ENCODE measurements at places on chromosomes 1 and 21. TPM values are rescaled to one million over a fixed set of nuclear protein-coding genes. Genes with fewer than 3 reads are reported as not detected.

- H3K4me3 ChIP-seq = no peak overlapping the region
- peaks cover 41% of the 10 kb centered on the region for H3K4me1 ChIP-seq
- no peaks in the 10 kb centered on the region for H3K27me3 ChIP-seq
Observed at GRCh38 chr1:81666586-81666985, 134.1 kb upstream of the ADGRL2 start.

DNA sequence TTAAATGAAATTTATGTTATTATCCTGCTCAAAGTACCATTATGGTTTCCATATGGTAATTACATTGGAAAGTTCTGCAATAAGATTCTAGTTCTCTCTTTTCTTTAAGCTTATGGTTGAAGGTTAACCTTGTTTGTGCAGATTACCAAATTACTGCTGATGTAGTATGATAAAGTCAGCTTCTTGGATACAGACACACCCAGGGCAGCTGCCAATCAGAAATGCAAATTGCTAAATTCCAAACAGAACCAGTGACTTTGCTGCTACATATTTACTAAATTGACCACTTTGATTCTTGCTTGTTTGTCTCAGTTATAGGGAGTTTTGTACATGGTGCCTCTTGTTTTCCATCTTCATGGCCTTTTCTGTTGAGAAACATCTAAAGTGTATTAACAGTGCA is 26.5 kb downstream of the GNAT2 start:
- no peak overlapping the region for H3K27ac ChIP-seq
- peaks cover 68% of the 10 kb centered on the region for H3K36me3 ChIP-seq
- peaks cover 21% of the 10 kb centered on the region for H3K4me1 ChIP-seq
- H3K27me3 ChIP-seq = no peaks in the 10 kb centered on the region
- H3K4me3 ChIP-seq = no peak overlapping the region

GRCh38 chr21:38507374-38507942 is 9.2 kb upstream of the ERG start:
- no peak overlapping the region for H3K27ac ChIP-seq
- H3K36me3 ChIP-seq = no peaks in the 10 kb centered on the region
- no peak overlapping the region for H3K4me3 ChIP-seq
- 0 out of 2 replicates have a peak, but pooled peaks cover 3% of the 10 kb centered on the region for H3K27me3 ChIP-seq
- H3K4me1 ChIP-seq = peaks cover 7% of the 10 kb centered on the region

PAPPA2 gene
- 5.8 TPM for polyA plus RNA-seq

Data from GM23248 (cell line).